Suprapubic skin (tissue), 4 donors: ENCODE measurements at places on chromosomes 2 and 18. TPM values are rescaled to one million over a fixed set of nuclear protein-coding genes. Genes with fewer than 3 reads are reported as not detected.

Gene FTCDNL1
- 2.8 TPM for total RNA-seq

DNA sequence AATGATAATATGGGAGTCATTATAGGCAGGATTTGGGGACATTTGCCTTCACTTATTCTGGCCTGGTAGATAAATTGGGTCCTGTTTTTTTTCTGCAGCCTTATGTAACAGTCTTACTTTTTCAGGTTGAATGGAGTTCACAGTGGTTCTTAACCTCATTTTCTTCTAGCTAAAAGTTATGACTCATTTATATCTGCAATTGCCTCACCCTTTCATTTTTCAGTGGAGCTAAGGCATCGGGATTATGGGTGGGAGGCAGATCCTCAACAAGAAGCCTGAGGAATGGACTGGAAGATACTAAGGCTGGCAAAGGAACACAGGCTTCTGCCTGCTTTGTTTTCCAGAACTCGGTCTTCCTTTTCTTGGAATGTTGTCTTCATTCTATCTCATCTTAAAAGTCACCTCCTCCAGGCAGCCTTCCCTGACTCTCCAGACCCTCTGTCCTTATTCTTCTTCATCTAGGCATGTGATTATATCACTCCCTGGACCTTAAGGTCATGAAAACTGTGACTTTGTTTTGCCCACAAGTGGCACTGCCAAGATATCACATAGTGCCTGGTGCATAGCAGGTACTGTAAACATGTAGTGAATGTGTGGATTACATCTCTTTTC lies 41.0 kb upstream of the ACSL3 start:
- DNase-seq, result no peak

DNA sequence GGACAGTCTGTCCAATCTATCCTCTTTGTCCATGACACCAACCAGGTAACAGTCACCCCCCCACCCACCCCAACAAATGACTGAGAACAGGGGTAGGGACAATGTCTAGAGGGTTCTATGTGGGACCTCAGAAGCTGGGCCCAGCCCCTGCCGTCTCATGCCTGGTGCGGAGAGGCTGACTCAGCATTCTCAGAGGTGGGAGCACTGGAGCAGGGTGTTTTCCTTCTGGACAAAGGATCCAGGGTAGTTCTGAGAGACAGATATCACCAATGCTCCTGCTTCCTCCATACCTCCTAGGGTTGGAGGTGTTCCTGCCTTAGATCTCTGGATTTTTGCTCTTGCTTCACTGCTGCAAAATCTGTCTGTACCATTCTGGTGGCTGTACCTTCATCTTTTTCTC lies 33.9 kb upstream of the SP100 start:
- DNase-seq, result no peak

DNA sequence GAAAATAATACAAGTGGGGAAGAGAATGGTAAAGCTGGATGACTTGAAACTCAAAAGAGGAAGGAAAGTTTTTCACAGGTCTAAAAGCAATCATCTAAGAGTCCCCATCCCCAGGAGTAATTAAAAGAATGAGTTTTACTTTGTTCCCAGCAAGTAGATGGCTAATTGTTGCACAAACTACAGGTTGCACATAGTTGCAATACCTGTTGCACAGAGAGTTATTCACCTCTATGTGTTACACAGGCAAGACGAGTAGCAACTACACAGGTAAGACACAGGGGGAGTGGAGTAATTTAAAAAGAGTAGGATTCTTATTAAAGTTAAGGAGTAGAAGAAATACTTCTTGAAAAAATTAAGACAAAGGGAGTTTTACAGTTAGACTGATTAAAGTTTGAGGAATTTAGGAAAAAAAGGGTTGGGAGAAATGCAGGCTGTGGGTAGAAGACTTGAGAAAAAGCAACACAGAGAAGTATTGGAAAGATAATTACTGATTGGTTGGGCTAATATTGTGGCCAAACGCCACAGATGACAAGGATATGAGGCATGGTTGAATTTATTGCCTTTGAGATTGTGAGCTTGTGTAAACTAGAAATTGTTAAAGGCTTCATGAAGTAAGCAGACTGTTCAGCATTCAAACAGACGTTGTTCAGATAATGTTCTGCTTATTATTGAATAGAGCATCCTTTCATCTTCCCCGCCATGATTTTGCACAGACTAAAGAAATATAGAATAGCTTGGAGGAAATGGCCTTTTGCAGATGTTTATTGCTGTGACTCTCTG lies 699.3 kb downstream of the NR4A2 start:
- no peak for DNase-seq

DNA sequence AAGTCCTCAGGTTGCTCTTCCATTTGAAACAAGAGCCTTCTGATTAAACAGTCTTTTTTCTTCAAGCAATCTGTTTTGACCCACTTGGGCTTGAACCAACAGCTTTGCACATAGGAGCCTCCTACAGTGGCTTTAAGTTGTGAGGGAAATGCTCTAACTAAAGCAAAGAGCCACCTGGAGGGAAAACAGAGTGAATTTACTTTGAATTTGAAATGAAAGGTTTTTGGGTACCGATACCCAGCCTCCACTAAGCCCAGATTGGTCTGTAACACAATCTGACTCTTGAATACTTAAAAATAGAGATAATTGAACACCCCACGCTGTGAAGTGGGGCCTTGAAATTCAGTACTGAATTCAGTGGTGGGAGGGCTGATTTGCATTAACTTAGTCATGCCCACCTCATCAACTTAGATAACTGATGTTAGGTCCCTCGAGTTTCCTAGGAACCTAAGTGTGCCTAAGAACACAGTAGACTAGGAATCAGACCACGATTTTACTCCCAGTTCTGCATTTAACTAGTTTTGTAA lies 56.3 kb upstream of the ACVR1C start:
- DNase-seq, result no peak
